ENCODE measurements at places on chromosomes 16 and 17.
A peak's percentile ranks its signal among the peaks of the same experiment; 100 is the strongest.

- DNase-seq: peak; percentile 85
Observed at GRCh38 chr17:21302711-21303425, 18.4 kb downstream of the MAP2K3 start.

DNA sequence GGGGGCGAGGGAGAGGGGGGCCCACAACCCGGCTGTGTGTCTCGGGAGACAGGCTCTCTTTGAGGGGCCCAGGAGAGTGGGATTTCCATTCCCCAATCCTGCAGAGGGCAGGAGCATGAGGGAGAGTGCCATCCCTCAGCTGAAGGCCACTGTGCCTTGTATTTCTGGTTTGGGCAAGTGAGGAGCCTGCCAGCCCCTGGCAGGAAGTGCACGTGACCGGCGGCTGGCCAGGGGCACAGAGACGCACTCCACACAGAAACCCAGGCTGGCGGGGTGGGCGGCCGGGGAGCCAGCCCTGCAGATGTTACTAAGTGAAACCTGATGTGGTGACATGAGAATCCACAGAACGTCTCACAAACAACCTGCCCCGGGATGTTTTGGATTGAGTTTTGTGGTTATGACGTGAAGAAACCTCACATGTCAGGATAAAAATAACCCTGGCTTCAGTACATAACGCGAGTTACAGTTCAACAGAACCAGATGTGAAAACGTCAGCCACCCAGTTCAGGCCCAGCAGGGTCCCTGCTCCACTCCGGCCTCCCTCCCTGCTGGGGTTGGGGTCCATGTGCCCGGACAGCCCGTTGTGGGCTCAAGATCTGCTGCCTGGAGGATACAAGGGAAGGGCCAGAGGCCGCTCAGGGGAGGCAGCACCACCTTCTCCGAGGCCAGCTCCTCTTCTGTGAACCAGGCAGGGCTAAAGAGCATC lies 51.7 kb upstream of the MTSS2 start:
- peak; percentile 88 for DNase-seq

DNA sequence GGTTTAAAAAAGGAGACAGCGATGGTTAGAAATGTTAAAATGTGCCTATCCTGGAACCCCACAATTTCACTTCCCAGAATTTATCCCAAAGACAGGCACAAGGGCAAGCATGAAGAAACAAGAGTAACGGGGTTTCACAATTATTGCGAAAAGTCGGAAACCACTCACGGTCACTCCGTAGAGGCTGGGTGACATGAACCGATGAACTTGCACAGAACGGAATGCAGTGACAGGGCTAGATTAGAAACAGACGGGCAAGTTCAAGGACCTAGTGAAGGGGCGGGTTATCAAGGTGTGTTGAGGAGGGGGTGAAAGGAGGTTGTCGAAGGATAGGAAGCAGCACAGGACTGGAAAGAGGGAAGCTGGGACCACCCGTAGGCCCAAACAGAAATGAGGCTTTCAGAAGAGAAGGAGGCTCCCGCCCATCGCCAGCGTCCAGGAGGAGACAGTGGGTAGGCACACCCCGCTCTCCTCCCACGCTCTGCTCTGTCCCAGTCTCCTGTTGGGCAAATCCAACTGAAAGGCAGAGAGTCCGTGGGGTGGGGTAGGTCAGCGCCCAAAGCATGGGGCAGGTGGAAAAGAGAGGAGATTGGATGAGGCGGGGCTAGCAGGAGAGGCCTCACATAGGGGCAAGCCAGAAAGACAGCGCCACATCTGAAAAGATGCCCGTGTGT lies 47.4 kb upstream of the JPH3 start:
- DNase-seq: no peak

- DNase-seq: no peak
Observed at GRCh38 chr17:39706921-39707337, 7.1 kb downstream of the ERBB2 start.

DNA sequence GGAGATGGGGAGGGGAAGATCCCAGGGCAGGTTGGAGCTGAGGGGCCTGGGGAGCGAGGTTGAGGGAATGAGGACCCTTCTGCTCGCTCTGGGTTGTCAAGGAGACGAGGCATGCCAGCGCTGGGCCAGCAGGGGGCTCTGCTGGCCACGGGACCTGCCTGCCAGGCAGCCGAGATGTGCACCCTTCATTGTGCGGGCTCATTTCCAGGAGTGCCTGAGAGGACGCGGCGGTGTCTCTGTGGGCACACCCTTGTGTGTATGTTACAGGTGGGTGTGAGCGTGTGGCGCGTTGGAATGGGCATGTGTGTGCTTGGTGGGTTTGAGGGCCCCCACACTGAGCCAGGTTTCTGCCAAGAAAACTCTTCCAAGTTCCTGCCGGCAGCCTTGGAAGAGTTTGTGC lies 15.9 kb downstream of the ARHGAP23 start:
- DNase-seq: no peak

DNA sequence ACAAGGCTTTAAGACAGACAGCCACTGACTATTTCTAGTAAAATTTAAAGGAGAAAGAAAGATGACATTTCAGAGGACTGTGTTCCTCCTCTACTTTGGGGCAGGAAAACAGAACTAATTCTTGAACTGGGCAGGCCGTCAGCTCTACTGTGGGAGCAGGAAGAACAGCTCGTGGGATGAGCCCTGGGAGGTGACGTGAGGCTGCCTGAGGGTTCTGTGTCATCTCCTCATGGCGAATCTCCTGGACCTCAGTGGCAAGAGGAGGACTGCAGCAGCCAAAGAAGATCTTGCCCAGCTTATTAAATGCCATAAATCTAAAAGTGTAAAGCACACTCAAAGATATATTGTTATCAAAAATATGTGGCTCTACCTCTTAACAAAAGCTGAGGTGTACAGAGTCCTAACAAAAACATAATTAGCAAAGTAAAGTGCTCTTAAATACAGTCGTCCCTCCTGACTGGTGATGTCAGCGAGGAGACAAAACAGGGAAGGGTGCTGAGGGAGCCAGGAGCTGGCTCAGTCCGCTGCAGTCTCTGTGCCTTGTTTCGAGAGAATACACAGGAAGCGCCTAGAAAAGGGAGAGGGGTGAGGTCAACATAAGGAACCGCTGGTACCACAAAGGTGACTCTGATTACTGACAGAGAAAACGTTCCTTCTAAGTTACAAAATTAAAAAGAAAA lies 58.0 kb downstream of the CREBBP start:
- DNase-seq: no peak

- no peak for DNase-seq
Observed at GRCh38 chr17:4082136-4082924, 60.5 kb downstream of the ZZEF1 start.
